Femur (tissue), 1 donor: ENCODE measurements at places on chromosomes 7 and 10.

- no peak for DNase-seq
Observed at GRCh38 chr7:116591202-116592040, 66.6 kb downstream of the CAV1 start.

GRCh38 chr10:2456834-2457233 lies 610.5 kb upstream of the PFKP start:
- no peak for DNase-seq

DNA sequence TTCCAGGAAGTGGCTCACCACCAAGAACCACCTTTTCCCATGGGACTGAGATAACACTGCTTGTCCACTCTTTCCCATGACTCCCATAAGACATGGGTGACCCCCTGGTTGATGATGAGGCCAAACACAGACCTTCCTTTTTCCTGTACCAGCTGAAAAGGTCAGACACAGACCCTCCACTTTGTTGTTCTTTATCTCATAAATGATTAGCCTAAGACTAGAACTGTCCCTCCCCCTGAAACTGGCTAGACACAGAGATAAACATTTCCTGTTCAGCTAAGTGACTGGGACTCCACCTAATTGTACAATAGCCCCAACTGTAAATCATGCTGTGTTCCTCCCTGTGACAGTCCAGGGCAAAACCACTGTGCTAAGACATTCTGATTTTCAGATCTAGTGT lies 8.2 kb upstream of the NRG3 start:
- DNase-seq: no peak

GRCh38 chr10:113487154-113487553 lies 65.7 kb upstream of the HABP2 start:
- no peak for DNase-seq

DNA sequence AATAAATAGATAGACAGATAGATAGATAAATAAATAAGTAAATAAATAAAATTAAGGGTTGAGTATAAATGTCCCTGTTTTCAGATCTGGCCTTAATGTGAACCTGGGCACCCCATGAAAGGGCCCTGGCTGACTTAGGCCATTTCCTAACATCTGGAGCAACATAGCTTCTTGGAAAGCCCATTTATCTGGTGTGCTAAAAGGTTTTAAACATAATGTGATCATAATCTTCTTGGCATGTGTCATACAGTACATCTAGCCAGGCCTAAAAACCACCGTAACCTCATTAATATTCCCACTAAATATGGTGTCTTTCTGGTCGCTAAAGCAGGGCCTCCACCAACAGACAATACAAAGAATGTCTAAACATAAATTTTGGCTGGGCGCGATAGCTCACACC lies 142.8 kb downstream of the BTAF1 start:
- DNase-seq: no peak

DNA sequence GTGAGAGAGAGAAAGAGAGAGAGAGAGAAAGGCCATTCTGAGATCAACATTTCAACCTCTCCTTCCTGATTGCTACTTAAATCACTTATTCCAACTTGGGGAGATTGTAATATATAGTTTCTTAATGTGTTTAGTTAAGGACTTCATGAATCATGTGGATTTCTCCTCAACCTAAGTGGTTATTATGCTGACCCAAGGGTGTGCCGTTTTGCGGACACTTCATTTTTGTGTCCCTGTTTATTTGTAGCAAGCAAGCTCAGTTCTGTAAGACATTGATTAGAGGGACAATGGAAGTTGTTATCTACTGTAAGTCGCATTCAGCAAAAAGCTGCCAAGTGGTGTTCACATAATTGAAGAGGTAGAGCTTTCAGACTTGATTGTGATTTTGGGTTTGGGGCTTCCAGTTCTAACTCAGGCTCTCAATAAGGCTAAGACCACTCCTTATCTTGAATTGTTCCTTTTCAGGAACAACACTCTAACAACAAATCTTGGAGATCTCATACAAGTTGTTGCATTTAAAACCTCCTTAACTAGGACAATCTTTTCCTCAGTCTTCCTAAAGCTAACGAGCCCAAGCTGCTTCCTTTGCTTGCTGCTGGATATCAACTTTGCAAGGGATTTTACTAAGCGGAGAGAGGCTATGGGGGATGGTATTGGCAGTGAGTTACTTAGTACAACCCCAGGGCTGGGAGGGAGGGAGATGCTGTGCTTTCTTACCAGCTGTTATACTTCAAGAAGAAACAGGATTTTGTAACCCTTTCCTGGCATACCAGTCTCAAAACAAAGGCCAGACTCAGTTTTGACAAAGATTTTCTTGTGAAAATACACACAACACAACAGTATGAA lies 19.8 kb upstream of the COL1A2 start:
- DNase-seq: peak; percentile 92

- no peak for DNase-seq
Observed at GRCh38 chr7:81447351-81447952, 322.4 kb downstream of the HGF start.

DNA sequence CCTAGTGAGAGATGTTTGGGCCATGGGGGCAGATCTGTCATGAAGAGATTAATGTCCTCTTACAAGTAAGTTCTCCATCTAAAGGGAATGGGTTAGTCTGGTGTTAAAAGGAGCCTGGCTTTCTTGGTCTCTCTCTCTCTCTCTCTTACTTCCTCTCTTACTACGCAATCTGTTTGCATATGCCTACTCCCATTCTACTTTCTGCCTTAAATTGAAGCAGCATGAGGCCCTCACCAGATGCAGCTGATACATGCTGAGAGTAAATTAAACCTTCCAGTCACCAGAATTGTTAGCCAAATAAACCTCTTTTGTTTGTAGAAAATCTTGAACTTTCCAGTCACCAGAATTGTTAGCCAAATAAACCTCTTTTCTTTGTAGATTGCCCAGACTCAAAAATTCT lies 884.1 kb downstream of the NRG3 start:
- DNase-seq: no peak

DNA sequence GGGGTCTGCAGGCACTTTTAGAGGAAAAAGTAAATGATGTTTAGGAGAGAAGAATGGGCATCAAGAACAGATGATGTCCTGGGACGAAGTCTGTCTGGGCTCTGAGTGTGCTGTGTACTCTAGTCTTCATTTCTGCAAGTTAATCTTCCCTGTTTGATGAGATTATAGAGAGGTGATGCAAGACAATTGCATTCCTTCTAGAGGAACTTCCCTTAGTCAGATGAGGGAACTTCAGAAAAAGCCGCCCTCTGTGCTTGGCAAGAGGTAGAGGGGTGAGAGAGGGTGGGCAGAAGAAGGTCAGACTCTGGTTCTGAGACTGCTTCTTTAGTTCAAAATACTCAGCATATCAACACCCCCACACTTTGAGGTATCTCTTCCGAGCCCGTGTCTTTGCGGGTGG lies 797.9 kb downstream of the LRMDA start:
- no peak for DNase-seq

GRCh38 chr10:66784770-66785169 lies 141.1 kb upstream of the LRRTM3 start:
- no peak for DNase-seq

- no peak for DNase-seq
Observed at GRCh38 chr10:87862679-87863052, 667 bp downstream of the KLLN start.

DNA sequence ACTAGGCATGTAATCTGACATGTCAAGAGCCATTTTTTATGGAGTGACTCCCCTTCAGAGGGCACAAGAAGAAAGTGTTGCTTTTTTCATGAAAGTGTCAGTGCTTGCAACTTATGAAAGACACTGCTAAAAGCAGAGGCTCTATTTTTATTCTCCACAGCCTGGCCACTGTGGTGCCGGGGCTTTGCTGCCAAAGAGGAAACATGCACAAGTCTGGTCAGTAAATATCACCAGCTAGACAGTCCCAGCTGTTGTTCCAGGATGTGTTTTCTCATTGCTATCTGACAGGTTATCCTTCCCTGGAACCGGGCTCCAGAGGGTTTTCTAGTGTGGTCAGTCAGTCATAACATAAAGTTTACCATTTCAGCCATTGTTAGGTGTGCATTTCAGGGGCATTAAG lies 180.7 kb upstream of the PITRM1 start:
- DNase-seq: no peak

DNA sequence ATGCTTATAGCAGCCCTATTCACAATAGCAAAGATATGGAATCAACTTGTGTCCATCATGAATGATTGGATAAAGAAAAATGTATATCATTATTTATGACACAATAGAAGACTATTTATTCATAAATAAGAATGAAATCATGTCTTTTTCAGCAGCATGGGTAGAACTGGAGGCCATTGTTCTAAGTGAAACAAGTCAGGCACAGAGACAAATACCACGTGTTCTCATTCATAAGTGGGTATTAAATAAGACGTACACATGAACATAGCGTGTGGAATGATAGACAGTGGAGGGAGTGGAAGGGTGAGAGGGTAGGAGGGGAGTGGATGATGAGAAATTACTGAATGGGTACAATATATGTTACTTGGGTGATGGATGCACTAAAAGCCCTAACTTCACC lies 762.4 kb downstream of the REEP3 start:
- no peak for DNase-seq

GRCh38 chr10:32237644-32238345 lies 109.2 kb downstream of the EPC1 start:
- DNase-seq: no peak

- DNase-seq: no peak
Observed at GRCh38 chr10:117892681-117893220, 154.0 kb downstream of the RAB11FIP2 start.

- DNase-seq: no peak
Observed at GRCh38 chr10:117165538-117166417, 27.7 kb upstream of the VAX1 start.

- no peak for DNase-seq
Observed at GRCh38 chr7:43692582-43693373, 36.5 kb downstream of the COA1 start.

DNA sequence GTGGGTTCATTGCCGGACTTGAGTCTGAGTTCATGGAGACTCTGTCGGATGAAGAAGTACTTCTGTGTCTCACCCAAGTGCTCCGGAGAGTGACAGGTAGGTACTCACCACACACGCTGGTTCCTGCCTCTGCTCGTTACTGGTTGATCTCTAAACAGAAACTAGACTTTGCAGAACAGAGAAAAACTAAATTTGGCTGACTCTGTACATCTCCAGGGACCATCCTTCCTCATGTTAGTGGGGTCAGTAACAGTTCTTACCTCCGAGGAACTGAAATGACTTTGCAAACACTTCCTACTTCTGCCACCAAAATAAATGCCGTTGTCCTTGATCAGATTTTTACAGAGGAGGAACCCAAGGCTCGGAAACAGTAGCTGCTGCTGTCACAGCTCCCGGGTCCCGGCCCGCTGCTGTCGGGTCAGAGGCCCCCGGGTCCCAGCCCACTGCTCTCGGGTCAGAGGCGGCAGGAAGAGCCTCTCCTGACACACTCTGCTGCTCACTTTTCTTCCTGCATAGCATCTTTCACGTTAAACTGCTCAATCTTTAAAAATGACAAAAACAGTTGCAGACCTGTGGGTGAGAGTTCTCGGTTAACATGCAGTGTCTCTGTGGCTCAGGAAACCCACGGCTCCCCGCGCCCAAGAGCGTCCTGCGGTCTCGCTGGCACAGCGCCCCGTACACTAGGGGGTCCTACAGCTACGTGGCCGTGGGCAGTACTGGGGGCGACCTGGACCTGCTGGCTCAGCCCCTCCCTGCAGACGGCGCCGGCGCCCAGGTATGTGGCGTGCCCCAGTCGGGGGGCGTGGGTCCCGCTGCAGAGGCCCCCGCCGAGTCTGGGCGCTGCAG lies 4.8 kb upstream of the MTG1 start:
- no peak for DNase-seq

- DNase-seq: no peak
Observed at GRCh38 chr10:37854626-37855025, 2.8 kb downstream of the ZNF248 start.

- no peak for DNase-seq
Observed at GRCh38 chr7:41093141-41093540, 609.7 kb downstream of the INHBA start.

GRCh38 chr7:372932-373791 lies 83.2 kb downstream of the FOXL3 start:
- peak; percentile 52 for DNase-seq

GRCh38 chr10:34081347-34081743 lies 733.8 kb downstream of the PARD3 start:
- DNase-seq: no peak

DNA sequence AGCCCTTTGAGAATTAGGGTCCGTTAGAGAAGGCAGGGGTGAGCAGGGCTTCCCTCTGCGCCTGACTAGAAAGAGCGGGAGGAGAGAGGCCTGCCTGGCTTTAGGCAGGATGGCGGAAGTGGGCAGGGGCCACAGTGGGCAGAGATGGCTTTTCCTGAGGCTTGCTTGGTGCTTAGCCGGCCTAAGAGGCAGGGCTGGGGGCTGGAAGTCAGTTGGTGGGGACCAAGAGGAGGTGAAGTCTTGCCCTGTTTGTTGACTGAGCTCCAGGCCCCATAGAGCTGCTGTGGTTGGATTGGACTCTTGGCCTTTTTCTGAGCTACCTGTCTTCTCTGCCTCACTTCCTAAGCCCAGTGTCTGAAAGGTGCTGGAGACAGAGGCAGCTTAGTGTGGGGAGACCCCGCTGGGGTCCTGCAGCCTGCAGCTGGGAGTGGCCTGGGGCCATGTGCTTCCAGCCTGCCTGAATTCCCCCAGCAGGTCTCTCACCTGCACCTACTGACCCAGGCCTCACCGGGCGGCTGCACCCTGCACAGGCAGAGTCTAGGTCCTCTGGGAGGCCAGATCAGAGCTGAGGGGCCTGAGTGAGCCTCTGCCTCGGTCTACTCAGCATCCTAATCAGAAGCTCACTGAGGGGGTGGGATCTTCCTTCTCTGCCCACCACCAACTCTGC lies 4.8 kb downstream of the FAM241B start:
- no peak for DNase-seq

- DNase-seq: no peak
Observed at GRCh38 chr10:127552446-127552845, 3.3 kb downstream of the NPS start.

DNA sequence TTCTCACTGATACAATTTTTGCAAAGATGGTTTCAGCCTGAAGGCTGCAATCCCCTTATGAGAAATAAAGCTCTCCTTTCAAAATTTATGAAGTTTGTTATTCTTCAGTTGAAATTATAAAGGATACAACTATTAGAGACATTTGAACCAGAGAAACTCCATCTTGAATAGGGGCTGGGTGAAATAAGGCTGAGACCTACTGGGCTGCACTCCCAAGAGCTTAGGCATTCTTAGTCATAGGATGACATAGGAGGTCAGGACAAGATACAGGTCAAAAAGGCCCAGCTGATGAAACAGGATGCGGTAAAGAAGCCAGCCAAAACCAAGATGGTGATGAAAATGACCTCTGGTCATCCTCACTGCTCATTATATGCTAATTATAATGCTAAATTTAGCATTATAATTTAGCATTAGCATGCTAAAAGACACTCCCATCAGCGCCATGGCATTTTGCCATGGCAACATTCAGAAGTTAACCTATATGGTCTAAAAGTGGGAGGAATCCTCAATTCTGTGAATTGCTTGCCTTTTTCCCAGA lies 22.4 kb upstream of the IFIT1B start:
- DNase-seq: peak; percentile 70
